ENCODE measurements at places on chromosomes 7 and 10.
A peak's percentile ranks its signal among the peaks of the same experiment; 100 is the strongest.

- DNase-seq = no peak
Observed at GRCh38 chr10:98638920-98639319, 192.2 kb upstream of the HPS1 start.

GRCh38 chr7:36840904-36841303, 116.6 kb upstream of the AOAH start:
- DNase-seq = no peak

- DNase-seq = peak; percentile 57
Observed at GRCh38 chr7:151796091-151796870, 80.6 kb downstream of the PRKAG2 start.

DNA sequence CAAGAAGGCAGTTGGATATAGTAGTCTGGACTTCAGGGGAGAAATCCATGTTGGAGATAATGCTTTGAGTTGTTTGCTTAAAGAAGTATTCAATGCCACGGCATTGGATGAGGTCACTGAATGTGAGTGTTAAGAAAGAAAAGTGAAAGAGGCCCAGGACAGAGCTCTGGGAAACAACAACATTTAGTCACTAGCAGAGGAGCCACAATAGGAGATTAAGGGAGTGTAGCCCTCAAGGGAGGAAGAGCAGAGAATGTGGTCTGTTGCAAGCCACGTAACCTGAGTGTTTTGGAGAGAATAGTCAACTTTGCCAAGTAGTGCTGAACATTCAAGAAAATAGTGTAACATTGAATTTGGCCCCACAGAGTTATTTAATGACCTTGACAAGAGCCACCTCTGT, 114.7 kb downstream of the MYO3A start:
- DNase-seq = no peak

- DNase-seq = peak; percentile 35
Observed at GRCh38 chr10:109773288-109774120, 149.8 kb downstream of the XPNPEP1 start.
